ENCODE measurements at places on chromosomes 2 and 18. TPM values are rescaled to one million over a fixed set of nuclear protein-coding genes. Genes with fewer than 3 reads are reported as not detected.

GRCh38 chr2:112718863-112719370 is 1.9 kb upstream of the NT5DC4 start:
- DNase-seq: no peak

DNA sequence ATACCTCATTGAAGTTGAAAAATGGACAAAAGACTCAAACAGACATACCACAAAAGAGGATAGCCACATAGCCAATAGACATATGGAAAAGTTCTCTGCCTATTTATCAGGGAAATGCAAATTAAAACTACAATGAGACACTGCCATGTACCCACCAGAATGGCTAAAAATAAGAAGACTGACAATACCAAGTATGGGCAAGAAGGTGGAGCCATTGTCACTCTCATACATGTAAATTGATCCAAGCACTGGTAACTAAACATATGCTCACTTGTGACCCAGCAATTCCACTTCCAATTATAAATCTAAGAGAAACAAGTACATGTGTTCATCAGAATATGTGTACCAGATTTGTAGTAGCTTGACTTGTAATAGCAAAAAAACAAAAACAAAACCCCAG is 4.6 kb downstream of the LOXHD1 start:
- no peak for DNase-seq

DNA sequence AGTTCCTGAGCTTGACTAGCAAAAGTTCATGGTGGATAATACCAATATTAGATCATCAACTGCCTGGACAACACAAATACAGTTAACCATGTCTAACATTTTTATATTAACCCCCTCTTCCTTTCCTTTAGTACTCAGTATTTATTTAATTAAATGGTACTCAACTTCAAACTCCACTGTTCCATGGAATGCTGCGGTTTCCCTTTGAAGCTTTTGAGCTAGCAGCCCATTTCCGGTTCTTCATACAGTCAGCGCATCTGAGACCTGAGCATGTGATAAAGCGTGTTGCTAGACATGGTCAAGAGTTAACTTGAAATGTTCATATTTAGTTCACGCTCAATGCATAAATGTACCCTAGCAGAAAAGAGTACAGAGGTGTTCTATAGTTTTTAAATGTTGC is 278.4 kb downstream of the ALPK2 start:
- no peak for DNase-seq

DNA sequence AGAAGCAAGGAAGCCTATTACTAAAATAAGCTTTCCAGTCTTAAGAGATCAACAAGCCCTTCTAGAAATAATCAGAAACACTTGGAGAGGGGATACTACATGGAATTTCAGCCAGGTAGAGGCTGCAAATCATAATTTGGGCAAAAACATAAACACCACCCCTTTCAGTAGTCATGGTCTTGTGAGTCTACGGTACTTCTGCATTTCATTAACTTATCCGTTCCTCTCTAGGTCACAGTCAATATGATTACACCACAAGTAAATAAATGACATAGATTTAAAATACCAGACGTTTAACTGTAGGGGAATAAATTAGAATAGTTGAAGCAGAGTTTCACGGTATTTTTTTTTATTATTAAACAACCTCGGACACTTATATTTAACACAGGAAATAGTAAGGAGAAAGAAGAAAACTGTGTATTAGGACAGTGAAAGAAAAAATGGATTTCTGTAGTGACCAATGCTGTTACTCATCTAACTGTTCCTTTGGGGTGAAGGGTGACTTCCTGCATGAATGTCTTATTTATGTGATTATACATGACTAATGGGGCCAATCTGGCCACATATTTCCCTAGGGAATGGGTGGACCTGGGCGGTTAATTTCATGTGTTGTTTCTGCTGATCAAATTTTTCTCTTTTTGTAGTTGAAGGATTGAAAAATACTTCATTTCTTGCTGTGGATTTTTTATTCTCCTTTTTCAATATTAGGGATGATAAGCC is 456.6 kb upstream of the UBE2E3 start:
- no peak for DNase-seq

GRCh38 chr18:22169889-22170420 is 566 bp downstream of the GATA6 start:
- no peak for DNase-seq

GRCh38 chr18:12391487-12392165 is 14.6 kb upstream of the AFG3L2 start:
- DNase-seq: no peak

DNA sequence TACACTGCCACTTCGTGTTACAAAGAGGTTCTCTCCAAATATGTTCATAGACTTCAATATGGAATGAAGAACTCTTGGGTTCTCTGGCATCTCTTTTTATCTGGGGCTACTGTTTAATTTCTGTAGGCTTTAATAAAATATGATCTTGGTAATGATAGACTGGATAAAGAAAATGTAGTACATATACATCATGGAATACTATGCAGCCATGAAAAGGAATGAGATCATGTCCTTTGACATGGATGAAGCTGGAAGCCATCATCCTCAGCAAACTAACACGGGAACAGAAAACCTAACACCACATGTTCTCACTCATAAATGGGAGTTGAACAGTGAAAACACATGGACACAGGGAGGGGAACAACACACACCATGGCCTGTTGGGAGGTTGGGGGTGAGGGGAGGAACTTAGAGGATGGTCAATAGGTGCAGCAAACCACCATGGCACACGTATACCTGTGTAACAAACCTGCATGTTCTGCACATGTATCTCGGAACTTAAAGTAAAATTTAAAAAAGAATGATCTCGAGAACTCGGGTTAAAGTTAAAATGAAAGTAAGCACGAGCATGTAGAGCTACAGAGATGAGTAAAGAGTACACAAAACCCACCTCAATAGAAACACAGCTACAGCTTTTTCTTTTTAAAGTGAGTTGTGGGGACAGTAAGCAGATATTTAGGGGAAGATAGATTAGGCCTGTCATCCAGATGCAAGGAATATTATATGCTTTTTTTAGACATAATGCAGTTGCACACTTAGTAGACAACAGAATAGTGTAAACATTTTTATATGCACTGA is 102.3 kb downstream of the SGPP2 start:
- DNase-seq: no peak

GRCh38 chr18:25737710-25738311 is 352.6 kb downstream of the SS18 start:
- DNase-seq: no peak

DNA sequence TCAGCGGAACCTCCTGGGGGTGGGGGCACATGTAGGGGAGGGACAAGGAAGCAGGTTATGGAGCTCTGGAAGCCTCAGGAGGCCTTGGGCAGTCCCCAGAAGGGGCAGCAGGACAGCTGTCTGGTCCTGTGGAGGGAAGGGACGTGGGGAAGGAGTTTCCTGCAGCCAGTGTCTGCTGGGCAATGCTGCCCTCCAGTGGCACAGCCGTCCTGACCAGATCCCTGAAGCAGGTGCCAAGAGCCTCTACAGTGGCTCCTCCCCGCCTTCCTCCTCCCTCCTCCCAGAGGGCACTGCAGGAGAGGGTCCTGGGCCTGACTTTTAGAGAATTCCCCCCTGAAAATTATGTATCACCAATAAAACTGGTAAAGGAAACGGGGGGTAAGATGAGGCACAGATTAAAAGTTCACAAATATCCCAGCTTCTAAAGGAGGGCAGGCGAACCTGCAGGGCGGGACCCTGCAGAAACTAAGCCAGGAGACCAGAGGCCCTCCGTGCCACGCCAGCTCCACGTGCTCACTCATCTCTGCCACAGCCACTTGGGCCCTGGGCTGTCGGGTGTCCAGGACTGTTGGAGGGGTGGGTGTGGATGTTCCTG is 258.5 kb downstream of the TWIST2 start:
- DNase-seq: peak; percentile 38

- DNase-seq: no peak
Measured at GRCh38 chr18:63936932-63937393, 12.1 kb upstream of the HMSD start.

DNA sequence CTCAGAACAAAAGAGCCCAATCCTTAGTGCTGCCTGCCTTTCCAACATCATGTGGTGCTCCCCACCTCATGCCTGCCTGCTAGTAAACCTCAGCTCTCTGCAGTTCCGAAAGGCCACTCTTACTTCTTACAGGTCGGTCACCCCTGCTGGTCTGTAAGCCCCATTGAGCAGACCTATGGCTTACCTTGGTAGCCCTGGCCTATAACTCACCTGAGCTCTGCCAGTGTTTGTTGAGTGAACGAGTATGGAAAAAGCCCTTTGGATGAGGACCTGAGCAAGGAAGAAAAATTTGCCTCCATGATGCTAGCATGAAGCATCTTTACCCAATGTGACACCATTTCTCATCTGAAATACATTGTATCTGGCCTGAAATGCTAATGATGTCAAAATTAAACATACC is 83.3 kb downstream of the LIPG start:
- DNase-seq: no peak

DNA sequence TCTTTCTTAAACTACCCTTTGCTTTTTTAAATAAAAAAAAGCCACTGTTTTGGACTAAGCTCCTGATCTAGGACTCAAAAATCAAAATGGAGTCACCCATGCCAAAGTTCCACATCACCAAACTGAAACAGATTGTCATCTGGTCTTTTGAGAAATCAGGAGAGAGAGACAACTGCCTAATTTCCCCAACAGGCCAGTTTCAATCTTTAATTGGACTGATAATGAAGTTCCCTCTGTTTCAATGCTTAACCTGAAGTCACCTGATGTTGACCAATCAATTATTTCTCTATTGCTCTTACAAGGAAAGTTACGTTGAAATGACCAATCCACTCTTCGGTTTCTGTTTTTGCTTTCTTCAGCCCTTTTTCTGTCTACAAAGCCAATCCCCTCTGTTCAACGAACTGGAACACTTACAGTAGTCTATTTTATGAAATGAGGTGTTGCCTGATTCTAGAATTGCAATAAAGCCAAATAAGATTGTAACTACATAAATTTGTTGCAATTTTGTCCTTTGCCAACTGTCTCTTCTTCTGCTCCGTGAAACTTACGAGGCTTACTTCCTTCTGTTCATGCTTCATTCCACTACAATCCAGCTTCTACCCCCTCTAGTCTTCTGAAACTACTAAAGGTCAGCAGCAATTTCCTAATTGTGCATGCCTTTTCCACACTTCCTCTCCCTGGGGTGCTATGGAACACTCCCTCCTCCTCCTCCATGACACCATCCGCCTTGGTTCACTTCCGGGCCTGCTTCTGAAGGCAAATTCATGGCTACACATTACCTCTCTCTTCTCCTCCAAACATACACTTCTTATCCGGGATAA is 95.2 kb upstream of the CD302 start:
- DNase-seq: no peak

- DNase-seq: no peak
Measured at GRCh38 chr2:145771525-145771924, 1251.6 kb upstream of the ZEB2 start.

DNA sequence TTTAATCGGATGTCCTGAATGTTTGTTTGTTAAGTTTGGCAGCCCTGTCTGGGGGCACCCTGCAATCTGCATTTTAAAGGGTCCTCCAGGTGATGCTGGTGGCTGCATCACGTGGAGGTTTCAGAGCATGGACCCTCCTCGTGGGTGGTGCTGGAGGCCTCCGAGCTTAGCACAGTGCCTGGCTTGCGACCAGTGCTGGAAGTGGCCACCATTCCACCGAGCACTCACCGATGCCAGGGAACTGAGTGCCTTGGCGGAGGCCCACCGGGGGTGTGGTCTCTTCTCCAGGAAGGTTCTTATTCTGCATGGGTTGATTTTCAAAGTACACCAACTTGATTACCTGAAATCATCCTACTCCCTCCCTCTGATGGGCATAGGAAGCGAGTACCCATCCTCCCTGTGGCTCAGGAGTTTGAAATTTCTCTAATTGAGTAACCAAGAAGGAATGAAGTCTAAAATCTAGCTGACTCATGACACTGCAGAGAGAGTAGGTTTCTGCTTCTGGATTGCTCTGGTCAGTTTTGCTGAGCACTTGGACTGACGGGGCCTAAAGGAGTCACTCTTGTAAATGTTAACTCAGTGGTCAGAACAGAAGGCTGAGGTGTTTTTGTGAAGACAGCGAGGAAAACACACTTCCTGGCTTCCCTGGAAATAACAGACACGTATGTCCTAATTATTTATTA is 58.1 kb upstream of the SLC66A3 start:
- DNase-seq: no peak

DNA sequence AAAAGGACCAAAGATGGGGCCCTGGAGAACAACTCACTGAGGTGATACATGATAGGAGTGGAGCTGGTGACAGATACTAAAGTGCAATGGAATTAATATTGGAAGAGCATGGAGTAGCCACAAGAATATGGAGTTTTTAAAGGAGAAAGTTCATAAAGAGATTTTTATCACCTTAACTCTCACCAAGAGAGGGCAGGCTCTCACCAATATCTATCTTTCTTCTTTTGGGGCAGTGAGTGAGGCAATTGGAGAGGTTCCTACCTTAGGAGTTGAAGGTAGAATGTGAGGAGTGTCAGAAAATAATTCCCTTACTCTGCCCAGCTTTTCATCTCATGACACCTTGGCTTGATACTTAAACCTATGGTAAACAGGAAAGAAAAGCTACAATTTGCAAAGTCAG is 233.7 kb upstream of the CWC22 start:
- no peak for DNase-seq

- no peak for DNase-seq
Measured at GRCh38 chr2:238382381-238382781, 44.3 kb upstream of the ASB1 start.

DNA sequence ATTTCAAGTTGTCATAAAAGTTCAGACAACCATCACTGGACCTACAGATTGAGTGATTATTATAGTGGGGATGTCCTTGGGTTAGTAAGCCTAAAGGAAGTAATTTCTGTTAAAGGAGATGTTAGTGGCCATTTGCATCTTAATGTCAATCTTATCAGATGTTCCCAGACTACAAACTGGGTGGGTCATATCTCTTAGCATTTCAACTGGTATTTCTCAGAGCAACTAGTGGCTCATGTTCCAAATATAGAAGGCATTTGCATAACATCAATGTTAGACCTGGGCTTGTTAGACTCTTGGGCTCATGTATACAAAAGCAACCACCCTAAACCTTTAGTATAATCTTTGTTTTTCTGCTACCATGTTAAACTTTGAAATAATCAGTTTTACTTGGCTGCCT is 17.9 kb downstream of the PLEKHA3 start:
- no peak for DNase-seq

GRCh38 chr2:77813599-77813998 is 291.4 kb upstream of the LRRTM4 start:
- DNase-seq: no peak

DNA sequence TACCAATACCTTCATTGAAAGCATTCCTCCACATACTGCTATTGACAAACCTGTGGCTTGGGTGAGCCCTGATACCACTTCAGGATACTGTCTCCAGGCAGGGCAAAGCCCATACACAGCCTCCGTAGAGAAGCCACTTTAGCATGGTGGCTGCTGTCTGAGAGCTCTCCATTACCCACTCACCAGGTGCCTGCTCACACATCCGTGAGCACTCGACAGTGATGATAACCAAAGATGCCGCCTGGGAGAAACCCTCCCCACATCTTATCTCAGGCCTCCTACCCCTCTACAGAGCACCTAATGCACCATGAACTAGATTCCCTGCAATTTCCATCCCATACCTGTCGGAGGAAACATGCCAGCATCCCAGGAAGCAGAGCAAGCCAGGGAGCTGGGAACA is 57.6 kb upstream of the KLHL29 start:
- no peak for DNase-seq

FSHR gene
- polyA plus RNA-seq: not detected

TMEM18 gene
- polyA plus RNA-seq: 34.9 TPM

DOK1 gene
- polyA plus RNA-seq: 6.4 TPM

DYSF gene
- polyA plus RNA-seq: 6.3 TPM

CRYGC gene
- not detected for polyA plus RNA-seq

LIMS4 gene
- 3.0 TPM for polyA plus RNA-seq

PKDCC gene
- polyA plus RNA-seq: 247 TPM

TEKT4 gene
- not detected for polyA plus RNA-seq

SLC4A3 gene
- 3.3 TPM for polyA plus RNA-seq

SCN1A gene
- polyA plus RNA-seq: 0.21 TPM

PSME4 gene
- 26.6 TPM for polyA plus RNA-seq

BMP10 gene
- polyA plus RNA-seq: not detected

Data from large intestine (tissue), 12 donors.